ENCODE measurements at places on chromosomes 3 and 15.

- DNase-seq = no peak
Observed at GRCh38 chr3:39181408-39182335, 10.7 kb downstream of the XIRP1 start.

DNA sequence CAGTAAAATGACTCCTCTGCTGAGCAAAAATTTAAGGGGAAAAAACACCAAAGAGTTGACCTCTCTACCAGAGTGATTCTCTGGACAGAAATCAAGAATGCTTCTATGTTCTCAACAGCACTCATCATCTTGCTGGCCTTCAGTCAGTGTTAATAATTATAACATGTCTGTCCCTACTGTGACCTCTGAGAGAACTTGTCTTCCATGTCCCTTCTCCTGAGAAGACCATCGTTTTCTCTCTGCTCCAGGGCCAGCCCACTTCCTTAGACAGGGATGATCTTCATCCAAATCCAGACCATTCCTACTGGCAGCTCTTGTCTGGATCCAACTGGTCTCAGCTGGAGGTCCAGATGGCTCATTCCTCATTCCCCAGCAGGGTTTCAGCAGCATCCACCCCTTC, 139.0 kb upstream of the NECTIN3 start:
- DNase-seq = no peak

- DNase-seq = no peak
Observed at GRCh38 chr15:67178569-67179210, 75.8 kb downstream of the AAGAB start.

GRCh38 chr3:15750143-15750542, 47.6 kb downstream of the ANKRD28 start:
- no peak for DNase-seq

DNA sequence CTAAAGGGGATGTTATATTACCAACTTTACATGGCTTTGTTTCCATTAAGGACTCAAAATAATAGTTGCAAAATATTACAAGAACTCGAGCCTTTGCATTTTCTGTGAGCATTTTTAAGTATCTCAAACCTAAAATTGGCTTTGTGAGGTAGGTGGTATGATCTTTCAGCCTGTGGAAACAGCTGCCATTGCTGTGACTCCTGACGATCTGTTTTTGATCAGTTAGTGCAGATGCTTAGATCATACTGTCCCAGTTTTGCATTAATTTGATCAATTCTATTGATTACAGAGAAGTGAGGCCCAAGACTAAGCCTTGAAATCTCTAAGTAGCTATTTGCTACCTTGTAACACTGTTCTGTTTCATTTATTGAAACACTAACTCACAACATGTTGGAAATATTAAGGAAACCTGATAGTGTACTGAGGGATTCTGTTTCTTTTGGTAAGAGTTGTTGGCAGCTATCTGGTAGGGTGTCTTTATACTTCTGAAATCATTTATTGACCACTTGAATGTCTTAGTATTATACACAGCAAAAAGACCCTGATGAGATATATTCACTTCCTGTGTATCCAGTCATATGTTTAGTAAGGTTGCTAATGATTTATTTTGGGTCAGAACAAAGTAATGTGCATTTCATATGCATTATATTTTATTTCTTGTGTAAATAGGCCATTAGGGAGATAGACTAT, 14.8 kb downstream of the SKIL start:
- DNase-seq = no peak

- DNase-seq = no peak
Observed at GRCh38 chr15:51155891-51156290, 61.2 kb upstream of the TNFAIP8L3 start.

- DNase-seq = no peak
Observed at GRCh38 chr3:71325715-71326114, 257.8 kb downstream of the FOXP1 start.

- DNase-seq = no peak
Observed at GRCh38 chr3:134476306-134476705, 9.5 kb downstream of the ANAPC13 start.

DNA sequence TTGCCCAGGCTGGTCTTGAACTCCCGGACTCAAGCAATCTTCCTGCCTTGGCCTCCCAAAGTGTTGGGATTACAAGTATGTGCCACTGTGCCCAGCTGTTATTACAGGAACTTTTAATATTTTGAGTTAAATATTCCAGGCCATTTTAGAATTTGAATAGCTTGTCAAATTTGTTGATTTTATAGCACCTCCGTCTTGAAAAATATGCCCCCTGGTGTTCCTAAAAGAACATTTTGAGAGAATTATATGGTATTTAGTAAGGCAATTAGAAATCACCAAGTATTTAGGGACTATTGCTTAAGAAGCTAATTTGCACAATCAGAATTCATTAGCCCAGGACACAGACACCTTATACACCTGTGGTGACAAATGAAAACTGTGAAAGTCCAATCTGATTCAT, 23.7 kb downstream of the PDE8A start:
- DNase-seq = no peak

- DNase-seq = no peak
Observed at GRCh38 chr15:70690021-70690420, 73.3 kb downstream of the UACA start.

DNA sequence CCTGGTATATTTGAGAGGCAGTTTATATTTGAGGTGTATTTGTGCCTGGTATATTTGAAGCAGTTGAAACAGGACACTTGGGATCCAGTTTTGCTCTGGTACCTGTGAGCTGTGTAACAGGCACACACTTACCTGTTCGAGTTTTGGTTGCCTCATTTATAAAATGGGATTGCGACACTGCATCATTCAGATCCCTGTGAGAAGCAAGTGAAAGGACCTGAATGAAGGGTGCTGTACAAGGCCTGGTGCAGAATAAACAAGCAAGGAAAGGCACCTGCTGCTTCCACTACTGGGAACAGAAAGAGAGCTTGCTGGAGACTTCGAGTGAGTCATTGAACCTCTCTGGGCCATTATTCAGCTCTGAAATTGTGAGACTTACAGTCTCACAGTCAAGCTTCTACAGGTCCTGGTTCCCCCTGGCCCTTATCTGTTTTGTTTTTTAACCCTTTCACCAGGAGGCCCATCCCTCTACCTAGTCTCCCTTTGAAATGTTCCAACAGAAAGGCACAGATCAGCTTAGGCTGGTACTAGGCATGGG, 11.5 kb downstream of the FETUB start:
- no peak for DNase-seq

- DNase-seq = no peak
Observed at GRCh38 chr15:31840849-31841476, 189.4 kb upstream of the CHRNA7 start.

DNA sequence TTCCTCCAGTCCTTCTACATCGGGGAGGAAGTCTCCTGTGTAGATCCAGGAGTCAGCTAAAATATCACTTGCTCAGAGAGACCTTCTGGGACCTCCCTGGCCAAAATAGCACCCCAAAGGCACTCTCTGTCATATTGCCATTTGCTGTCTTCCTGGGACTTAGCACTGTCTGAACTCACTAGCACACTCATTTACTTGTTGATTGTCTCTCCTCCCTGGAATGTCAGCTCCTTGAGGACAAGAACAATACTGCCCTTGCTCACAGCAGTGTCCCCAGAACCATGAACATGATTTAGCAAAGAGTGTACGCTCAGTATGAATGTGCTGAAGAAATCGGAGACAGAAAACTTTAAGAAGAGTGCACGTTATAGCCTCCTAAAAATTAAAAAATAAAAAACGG, 202.9 kb downstream of the STT3B start:
- DNase-seq = no peak

GRCh38 chr15:73770050-73770449, 16.9 kb upstream of the INSYN1 start:
- DNase-seq = no peak

Measured in naive thymus-derived CD8-positive, alpha-beta T cell (primary cell).